ENCODE measurements at places on chromosomes 4 and X.

DNA sequence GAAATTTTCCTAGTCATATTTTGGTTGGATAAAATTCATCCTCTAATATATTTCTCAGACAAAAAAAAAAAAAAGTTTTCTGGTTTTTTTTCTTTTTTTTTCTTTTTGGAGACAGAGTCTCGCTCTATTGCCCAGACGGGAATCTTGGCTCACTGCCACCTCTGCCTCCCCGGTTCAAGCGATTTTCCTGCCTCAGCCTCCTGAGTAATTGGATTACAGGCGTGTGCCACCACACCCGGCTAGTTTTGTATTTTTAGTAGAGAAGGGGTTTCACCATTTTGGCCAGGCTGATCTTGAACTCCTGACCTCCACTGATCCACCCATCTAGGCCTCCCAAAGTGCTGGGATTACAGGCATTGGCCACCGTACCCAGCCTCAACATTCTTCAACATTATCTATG, 432.7 kb upstream of the PABPC4L start:
- H3K27me3 ChIP-seq = no peaks in the 10 kb centered on the region
- H3K4me1 ChIP-seq = no peaks in the 10 kb centered on the region
- DNase-seq = no peak
- H3K36me3 ChIP-seq = no peaks in the 10 kb centered on the region

- no peak overlapping the region for H3K27ac ChIP-seq
- no peak overlapping the region for H3K4me3 ChIP-seq
- no peak for DNase-seq
- no peaks in the 10 kb centered on the region for H3K4me1 ChIP-seq
- H3K36me3 ChIP-seq = no peaks in the 10 kb centered on the region
Measured at GRCh38 chrX:78754917-78755316, 7.4 kb downstream of the LPAR4 start.

GRCh38 chrX:40096395-40097091, 1.2 kb downstream of the BCOR start:
- DNase-seq = peak; percentile 45
- H3K4me1 ChIP-seq = peaks cover 31% of the 10 kb centered on the region
- H3K27me3 ChIP-seq = peaks cover 24% of the 10 kb centered on the region
- peak overlapping the region; percentile 27 for H3K27ac ChIP-seq
- peak overlapping the region; percentile 83 for H3K4me3 ChIP-seq

- H3K27ac ChIP-seq = no peak overlapping the region
- H3K4me3 ChIP-seq = no peak overlapping the region
- no peaks in the 10 kb centered on the region for H3K4me1 ChIP-seq
- H3K36me3 ChIP-seq = no peaks in the 10 kb centered on the region
- no peak for DNase-seq
- H3K27me3 ChIP-seq = no peaks in the 10 kb centered on the region
Measured at GRCh38 chr4:148934926-148935578, 492.8 kb upstream of the NR3C2 start.

GRCh38 chr4:77662396-77662795, 56.8 kb downstream of the CXCL13 start:
- no peaks in the 10 kb centered on the region for H3K27me3 ChIP-seq
- H3K36me3 ChIP-seq = no peaks in the 10 kb centered on the region
- no peak overlapping the region for H3K4me3 ChIP-seq

DNA sequence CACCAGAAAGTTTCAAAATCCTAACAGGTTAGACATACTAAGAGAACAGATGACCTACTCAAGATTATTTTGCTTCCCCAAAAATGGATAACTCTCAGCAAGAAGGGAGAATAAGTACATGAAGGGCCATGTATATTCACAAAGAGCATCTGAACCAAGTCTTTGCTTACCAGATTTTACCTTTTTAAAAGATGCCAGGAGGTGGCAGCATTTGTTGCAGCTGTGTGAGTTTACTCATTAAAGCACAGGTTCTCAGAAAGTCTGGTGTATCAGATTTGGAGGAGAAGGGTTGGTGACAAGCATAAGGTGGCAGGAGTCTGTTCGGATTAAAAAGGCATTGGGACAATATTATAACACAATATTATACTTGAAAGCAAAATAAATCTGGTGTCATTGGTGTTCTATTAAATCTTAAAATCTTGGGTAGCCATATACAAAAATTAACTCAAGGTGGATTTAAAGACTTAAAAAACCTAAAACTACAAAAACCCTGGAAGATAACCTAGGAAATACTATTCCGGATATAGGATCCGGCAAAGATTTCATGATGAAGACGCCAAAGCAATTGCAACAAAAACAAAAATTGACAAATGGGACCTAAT, 51.3 kb upstream of the NFKB1 start:
- no peaks in the 10 kb centered on the region for H3K36me3 ChIP-seq
- H3K4me1 ChIP-seq = no peaks in the 10 kb centered on the region
- H3K4me3 ChIP-seq = no peak overlapping the region
- no peak overlapping the region for H3K27ac ChIP-seq
- DNase-seq = peak; percentile 27
- no peaks in the 10 kb centered on the region for H3K27me3 ChIP-seq

- H3K27ac ChIP-seq = no peak overlapping the region
- DNase-seq = no peak
- H3K27me3 ChIP-seq = no peaks in the 10 kb centered on the region
- no peaks in the 10 kb centered on the region for H3K36me3 ChIP-seq
- H3K4me3 ChIP-seq = no peak overlapping the region
Measured at GRCh38 chr4:172153719-172154118, 340.5 kb downstream of the GALNTL6 start.

- H3K27ac ChIP-seq = no peak overlapping the region
- peaks cover 9% of the 10 kb centered on the region for H3K4me1 ChIP-seq
- H3K27me3 ChIP-seq = no peaks in the 10 kb centered on the region
- DNase-seq = no peak
Measured at GRCh38 chr4:52001616-52002015, 18.5 kb downstream of the LRRC66 start.

GRCh38 chrX:148601034-148601433, 100.6 kb downstream of the AFF2 start:
- H3K36me3 ChIP-seq = no peaks in the 10 kb centered on the region
- H3K27me3 ChIP-seq = no peaks in the 10 kb centered on the region
- no peak for DNase-seq
- H3K4me3 ChIP-seq = no peak overlapping the region
- peaks cover 30% of the 10 kb centered on the region for H3K4me1 ChIP-seq

- H3K4me3 ChIP-seq = no peak overlapping the region
- H3K36me3 ChIP-seq = no peaks in the 10 kb centered on the region
- no peak for DNase-seq
- peaks cover 17% of the 10 kb centered on the region for H3K4me1 ChIP-seq
- no peak overlapping the region for H3K27ac ChIP-seq
Measured at GRCh38 chrX:120426599-120426998, 42.5 kb downstream of the LAMP2 start.

- no peaks in the 10 kb centered on the region for H3K4me1 ChIP-seq
- H3K27me3 ChIP-seq = no peaks in the 10 kb centered on the region
- no peak overlapping the region for H3K27ac ChIP-seq
- H3K4me3 ChIP-seq = no peak overlapping the region
- no peaks in the 10 kb centered on the region for H3K36me3 ChIP-seq
Measured at GRCh38 chr4:86014599-86014998, 345.3 kb downstream of the MAPK10 start.

DNA sequence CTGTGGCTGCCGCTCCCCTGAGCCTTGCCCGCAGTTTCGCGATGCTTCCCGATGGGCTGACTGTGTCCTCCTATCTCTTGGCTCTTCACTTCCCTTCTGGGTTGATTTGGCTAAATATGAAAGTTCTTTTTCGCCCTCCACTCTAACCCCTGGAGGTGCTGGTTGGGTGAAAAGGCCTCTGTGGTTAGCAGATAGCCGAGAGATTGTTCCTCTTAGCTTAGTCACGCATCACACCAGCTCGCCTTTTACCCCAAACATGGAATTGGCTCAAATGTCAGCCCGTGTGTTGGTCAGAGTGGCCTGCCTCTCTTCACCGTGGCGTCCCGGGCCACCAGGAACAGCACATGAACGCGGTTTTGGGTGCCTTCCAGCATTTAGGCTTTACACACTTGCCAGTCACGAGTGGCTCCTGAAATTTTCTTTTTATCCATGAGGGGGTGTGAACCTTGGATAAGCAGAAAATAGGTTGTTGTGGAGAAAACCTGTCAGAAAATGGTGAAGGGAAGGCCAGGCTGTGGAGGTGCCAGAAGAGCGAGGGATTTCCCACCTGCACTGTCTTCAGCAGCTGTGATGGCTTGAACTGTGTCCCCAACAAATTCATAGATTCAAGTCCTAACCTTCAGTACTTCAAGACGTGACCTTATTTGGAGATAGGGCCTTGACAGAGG, 8.9 kb downstream of the CLCN4 start:
- H3K36me3 ChIP-seq = no peaks in the 10 kb centered on the region
- H3K27ac ChIP-seq = no peak overlapping the region
- DNase-seq = no peak
- H3K4me1 ChIP-seq = peaks cover 19% of the 10 kb centered on the region

GRCh38 chr4:26298198-26298947, 22.4 kb upstream of the RBPJ start:
- no peaks in the 10 kb centered on the region for H3K36me3 ChIP-seq
- H3K27me3 ChIP-seq = no peaks in the 10 kb centered on the region
- no peak for DNase-seq
- H3K27ac ChIP-seq = no peak overlapping the region
- no peak overlapping the region for H3K4me3 ChIP-seq
- H3K4me1 ChIP-seq = no peaks in the 10 kb centered on the region

- no peaks in the 10 kb centered on the region for H3K4me1 ChIP-seq
- no peak overlapping the region for H3K4me3 ChIP-seq
- no peaks in the 10 kb centered on the region for H3K36me3 ChIP-seq
- no peak for DNase-seq
- H3K27ac ChIP-seq = no peak overlapping the region
- no peaks in the 10 kb centered on the region for H3K27me3 ChIP-seq
Measured at GRCh38 chr4:33065749-33066148, 2345.6 kb downstream of the PCDH7 start.

Measured in Calu3 (cell line).